ENCODE measurements at places on chromosomes 16 and 17. TPM values are rescaled to one million over a fixed set of nuclear protein-coding genes. Genes with fewer than 3 reads are reported as not detected.

DNA sequence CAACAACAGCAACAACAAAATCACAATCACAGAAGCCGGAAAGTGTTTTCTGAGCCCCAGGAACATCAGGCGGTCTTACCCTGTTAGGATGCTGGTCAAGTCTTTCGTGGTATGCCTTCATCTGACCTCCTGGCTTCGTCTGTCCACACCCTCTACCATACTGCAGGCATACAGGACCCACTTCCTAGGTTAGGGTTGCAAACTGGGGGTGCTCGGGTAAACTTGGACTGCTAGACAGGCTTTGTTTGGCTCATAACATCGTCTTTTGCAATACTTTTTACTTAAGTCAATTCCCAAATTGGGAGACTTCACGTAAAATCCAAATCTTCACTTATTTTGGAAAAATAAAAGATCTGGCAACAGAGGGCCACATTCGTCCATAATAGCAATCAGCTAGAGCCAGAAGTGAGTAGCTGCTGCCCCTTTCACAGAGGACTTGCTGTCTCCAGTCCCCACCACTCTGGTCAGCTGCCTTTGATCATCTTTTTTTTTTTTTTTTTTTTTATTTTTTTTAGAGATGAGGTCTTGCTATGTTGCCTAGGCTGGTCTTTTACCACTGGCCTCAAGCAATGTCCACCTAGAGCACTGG lies 30.0 kb downstream of the CHD9 start:
- DNase-seq = no peak

The TMEM11 gene
- polyA plus RNA-seq = 133 TPM

DNA sequence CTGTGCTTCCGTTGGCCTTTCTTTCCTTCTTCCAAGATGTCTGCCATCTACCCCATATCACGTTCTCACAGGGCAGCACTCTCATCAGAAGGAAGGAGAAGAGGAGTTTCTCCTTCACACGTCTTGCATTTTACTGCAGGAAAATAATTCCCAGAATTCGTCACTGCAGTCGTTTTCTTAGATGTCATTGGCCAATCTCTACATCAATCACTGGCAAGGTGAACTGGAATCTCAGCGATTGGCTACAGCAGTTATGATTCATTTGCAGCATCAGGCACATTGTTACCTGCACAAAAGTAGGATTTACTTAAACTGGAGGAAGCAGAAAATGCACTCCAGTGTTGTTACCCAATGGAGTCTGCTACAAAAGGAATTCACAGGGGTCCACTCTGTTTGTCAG lies 277.2 kb upstream of the RBFOX1 start:
- DNase-seq = no peak

- no peak for DNase-seq
These were observed 74.5 kb downstream of the RPGRIP1L start for GRCh38 chr16:53629151-53629550.

DNA sequence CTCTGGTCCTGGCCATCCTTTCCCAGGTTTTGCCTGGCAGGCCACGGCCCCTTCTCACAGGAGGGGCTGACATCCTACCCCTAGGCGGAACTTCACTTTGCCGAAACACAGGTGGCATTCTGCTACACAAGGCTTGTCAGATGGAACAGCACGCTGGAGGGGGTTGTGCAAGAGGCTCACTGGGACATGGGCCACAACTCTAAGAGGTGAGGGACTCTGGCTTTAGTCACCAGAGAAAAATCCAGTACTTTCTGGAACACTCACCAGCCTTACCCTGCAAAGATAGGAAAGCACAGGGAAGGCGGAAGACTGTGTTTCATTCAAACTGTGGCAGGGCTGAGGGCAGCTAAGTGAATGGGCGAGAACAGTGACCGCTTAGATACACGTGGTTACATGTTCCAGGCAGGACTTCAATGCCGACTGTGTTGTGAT lies 18.3 kb downstream of the CDC42EP4 start:
- DNase-seq = no peak

- DNase-seq = no peak
These were observed 78.6 kb upstream of the CDH5 start for GRCh38 chr16:66287926-66288325.

The RGS11 gene
- polyA plus RNA-seq = 2.0 TPM

The RRAD gene
- 0.08 TPM for polyA plus RNA-seq

GRCh38 chr17:72240333-72240732 lies 119.5 kb downstream of the SOX9 start:
- DNase-seq = no peak

The ADORA2B gene
- polyA plus RNA-seq = 6.9 TPM

GRCh38 chr16:48098472-48098871 lies 57.3 kb downstream of the ABCC12 start:
- DNase-seq = no peak

DNA sequence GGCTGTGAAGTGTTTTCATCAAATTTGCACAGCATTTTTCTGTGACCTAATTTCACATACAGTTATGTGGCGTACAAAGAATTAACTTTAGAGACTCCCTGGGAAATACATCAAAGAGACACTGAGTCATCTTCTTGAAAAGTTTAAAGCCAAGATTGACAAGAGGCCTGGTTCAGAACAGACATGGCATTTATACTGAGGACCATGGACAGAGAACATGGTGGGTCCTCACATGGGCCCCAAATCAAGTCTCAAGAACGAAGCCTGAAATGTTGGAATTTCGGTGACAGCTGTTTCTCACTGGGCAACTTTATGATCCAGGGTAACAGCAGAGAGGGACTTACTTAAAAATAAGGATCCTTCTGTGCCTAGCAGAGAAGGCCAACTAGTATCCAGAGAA lies 311.5 kb upstream of the KCNJ16 start:
- DNase-seq = no peak

- DNase-seq = no peak
These were observed 267.1 kb upstream of the MYOCD start for GRCh38 chr17:12398441-12399051.

The CHP2 gene
- polyA plus RNA-seq = 2.6 TPM

All from H1 (cell line).